Erythroblast (primary cell): ENCODE measurements at places on chromosomes 4 and X.
A peak's percentile ranks its signal among the peaks of the same experiment; 100 is the strongest.

DNA sequence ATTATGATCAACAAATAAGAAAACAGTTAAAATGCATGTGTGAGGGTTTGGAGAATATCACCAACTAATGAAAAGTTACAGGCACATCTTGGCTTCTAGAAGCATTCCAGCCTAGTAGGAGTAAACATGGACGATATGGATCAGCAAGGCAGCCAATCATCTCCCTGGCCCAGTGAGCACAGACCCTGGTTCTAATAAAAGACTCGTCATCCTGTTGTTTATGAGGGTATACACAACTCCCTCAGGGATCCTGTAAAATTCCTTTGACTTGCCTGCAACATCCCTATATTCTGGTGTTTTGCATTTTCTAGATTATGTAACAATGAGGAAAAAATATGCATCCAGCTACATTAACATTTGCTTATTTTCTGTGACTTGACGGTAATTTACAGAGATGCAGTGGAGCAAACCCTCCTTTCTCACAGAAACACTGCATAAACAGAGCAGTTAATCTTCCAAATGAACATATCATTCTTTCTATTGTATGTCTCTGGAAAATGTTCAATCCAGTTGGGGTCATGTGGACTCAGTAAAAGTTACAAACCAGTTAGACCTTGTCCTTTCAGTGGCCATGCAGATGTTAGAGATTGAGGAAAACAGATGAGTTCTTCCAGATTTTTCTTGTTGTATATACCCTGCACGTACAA, 88.9 kb upstream of the NDP start:
- no peak for DNase-seq

DNA sequence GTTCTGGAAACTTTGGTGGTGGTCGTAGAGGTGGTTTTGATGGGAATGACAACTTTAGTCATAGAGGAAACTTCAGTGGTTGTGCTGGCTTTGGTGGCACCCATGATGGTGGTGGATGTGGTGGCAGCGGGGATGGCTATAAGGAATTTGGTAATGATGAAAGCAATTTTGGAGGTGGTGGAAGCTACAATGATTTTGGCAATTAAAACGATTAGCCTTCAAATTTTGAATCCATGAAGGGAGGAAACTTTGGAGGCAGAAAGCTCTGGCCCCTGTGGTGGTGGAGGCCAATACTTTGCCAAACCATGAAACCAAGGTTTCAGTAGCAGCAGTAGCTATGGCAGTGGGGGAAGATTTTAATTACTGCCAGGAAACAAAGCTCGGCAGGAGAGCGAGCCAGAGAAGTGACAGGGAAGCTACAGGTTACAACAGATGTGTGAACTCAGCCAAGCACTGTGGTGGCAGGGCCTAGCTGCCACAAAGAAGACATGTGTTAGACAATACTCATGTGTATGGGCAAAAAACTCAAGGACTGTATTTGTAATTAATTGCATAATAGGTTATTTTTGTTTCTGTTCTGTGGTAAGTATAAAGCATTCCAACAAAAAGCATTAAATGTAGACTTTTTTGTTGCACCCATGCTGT, 23.2 kb upstream of the SOD3 start:
- DNase-seq, result no peak

GRCh38 chr4:112361181-112361791, 64.1 kb downstream of the ALPK1 start:
- DNase-seq, result no peak

DNA sequence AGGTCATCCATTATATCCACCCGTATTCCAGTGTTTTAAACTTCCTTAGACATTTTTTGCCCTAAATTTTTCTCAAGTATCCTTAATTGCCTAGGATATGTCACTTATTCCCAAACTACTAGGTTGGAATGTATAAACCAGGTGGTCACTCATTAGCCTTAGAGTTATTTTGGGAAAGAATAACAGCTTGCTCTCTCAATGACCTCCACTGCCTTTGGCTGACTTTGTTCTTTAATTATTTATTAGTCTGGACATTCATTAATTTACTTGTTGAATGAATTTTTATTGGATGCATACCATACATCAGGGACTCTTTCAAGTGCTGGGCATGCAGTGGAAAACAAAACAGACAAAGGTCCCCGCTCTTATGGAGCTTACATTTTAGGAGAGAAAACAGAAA, 609.3 kb upstream of the IGFBP7 start:
- DNase-seq, result no peak

DNA sequence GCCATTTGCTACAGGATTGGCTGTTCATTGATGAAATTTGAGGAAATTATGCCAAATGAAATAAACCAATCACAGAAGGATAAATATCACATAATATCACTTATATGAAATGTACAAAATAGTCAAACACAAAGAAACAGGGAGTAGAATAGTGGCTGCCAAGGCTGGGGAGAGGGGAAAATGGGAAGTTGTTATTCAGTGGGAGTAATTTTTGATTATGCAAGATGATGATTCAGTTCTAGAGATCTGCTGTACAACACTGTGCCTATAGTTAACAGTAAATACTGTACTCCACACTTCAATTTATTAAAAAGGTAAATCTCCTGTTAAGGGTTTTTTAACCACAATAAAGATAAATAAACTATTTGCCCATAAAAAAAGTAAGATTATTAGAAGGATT, 101.1 kb downstream of the TMA16 start:
- no peak for DNase-seq

DNA sequence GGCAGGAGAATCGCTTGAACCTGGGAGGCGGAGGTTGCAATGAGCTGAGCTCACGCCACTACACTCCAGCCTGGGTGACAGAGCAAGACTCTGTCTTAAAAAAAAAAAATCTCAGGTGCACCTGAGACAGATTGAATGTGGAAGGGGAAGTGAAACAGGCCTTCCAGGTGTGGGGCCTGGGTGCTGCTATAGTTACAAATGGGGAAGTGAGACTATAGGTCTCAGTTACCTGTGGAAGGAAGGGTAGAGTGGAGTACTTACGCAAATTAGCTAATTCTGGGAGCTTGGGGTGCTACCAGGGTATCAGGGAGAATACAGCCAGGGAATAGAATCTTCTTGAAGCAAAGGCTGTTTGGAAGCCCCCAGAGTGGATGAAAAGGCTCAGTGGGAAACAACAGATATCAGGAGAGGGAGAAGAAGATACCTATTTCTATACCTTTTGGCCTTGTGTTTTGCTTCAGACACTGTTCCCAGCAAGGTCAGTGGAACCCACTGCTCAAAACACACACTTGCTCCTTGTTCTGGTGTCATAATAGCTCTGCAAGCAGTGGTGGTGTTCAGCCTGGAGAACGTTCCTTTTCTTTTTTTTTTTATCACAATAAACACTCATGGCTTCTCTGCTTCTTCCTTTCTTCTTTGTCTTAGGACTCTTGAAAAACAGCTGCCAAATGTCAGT, 7.0 kb downstream of the CD38 start:
- DNase-seq, result no peak

DNA sequence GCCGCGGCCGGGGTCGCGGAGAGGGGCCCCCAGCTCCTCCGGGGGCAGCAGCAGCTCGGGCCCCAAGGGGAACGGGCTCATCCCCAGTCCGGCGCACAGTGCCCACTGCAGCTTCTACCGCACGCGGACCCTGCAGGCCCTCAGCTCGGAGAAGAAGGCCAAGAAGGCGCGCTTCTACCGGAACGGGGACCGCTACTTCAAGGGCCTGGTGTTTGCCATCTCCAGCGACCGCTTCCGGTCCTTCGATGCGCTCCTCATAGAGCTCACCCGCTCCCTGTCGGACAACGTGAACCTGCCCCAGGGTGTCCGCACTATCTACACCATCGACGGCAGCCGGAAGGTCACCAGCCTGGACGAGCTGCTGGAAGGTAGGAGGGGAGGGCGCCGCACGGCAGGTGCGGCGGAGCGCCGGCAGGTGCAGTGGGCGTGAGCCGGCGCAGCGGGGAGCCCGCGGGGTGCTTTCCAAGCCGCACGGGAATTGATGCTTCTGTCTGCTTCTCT, 886 bp downstream of the DCLK2 start:
- DNase-seq, result peak; percentile 10

GRCh38 chrX:50402886-50403285, 67.7 kb downstream of the DGKK start:
- no peak for DNase-seq

GRCh38 chr4:111854494-111855087, 290.7 kb upstream of the FAM241A start:
- peak; percentile 6 for DNase-seq

- DNase-seq, result no peak
Observed at GRCh38 chrX:1598876-1599790, 7.7 kb downstream of the AKAP17A start.

DNA sequence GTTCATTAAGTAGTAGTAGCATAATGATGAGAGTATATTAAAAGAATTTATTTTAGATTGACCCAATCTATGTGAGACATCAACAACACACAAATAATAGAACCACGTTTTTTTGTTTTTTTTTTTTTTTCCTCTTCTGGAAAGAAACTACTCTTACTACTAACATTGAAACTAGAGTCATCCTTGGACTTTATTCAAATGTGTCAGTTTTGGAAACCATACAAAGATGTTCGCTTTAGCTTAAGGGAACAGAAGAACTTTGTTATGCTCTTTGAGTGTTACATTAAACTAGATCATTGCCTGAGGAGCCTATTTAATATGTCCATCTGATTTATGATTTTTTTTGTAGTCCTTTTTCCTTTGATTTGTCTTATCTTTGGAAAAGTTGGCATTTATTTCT, 166.7 kb downstream of the RPA4 start:
- no peak for DNase-seq

- no peak for DNase-seq
Observed at GRCh38 chr4:39470402-39470801, 11.5 kb downstream of the LIAS start.

DNA sequence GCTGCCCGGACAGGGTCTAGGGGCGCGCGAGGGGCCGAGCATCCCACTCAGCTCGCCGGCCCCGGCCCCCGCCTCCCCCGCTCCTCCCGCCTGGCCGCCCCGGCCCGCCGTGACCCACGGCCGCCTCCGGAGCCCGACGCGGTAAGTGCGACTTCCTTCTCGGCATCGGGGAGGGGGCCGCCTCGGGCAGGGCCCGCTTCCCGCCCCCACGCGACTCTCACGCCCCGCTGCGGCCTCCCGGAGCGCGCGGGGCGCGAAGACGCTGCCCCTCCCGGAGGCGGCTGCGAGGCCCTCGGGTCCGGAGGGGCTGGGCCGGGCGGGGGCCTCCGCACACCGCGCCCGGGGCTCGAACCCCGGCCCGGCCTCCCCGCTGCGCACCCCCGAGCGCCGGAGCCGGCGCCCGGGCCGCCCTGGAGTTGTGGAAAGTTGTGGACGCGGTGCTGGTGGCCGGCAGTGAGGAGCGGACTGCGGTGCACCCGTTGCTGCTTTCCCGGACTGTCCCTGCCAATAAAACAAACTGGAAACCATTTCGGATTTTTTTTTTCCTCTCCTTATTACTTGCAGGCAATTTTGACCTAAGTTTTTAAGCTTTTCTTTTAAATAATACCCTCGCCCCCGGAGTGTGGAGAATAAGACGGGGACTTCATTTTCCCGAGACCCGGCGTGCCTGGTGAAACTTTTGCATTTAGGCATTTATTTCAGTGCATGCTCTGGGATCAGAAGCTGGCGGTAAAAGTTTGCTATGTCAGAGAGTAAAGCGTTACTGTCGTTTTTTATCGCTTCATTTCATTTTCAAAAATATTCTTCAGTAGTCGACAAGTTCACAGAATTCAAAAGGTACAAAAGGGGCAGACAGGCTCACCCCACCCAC, 13.0 kb upstream of the TMEM156 start:
- DNase-seq, result peak; percentile 57

DNA sequence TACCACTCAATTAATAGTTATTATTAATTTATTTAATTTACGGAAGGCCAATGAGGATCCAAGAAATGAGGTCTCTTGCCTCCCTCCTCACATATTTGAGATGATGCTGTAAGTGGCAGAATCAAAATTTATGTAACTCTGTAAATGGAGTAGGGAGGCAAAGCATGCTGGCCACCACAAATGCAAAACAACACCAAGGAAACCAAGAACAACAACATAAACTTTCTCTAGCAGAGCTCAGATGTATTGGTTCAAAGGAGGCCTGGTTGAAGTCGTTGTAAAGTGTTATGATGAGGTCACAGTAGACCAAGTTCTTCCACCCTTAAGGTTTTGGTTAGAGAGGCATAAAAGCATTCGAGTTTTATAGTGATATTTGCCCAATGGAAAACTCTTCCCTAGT, 194.8 kb upstream of the FAT1 start:
- DNase-seq, result no peak
